Activated CD4-positive, CD25-positive, alpha-beta regulatory T cell (primary cell): ENCODE measurements at places on chromosomes 1 and 21.

GRCh38 chr1:56473582-56474270 is 105.6 kb downstream of the PLPP3 start:
- no peak for DNase-seq

DNA sequence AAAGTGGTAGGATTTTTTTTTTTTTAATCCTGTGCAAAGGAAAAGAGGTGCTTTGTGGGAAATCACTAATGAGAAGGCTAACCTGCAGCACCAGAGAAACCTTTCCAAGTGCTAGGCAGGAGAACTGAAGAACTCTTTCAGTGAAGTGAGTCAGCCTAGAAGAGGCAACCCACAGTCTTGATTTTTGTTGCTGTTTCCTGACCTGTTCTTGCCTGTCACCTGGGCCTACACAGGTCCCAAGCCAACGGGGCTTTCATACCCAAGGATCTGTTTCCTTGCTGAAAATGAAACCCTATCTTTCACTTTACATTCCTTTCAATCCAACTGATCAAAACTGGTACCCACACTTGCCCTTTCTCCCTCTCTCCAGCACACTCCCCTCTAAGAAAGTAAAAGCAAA is 7.1 kb upstream of the IKBKE start:
- DNase-seq, result no peak

DNA sequence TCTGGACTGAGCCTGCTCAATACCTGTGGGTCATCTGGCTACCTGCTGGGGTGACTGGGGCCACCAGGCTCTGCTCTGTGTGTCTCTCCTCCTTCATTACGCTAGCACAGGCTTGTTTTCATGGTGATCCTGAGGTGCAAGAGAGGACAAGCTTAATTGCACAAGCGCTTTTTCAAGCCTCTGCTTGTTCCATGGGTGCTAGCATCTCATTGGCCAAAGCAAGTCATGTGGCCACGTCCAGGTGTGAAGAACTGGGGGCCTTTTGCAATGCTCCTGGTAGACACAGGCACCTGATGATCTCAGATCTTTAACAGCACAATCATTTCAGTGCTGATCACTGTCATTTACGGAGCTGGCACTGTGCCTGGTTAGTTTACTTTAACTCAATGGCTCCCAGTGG is 114.6 kb downstream of the KAZN start:
- DNase-seq, result no peak

DNA sequence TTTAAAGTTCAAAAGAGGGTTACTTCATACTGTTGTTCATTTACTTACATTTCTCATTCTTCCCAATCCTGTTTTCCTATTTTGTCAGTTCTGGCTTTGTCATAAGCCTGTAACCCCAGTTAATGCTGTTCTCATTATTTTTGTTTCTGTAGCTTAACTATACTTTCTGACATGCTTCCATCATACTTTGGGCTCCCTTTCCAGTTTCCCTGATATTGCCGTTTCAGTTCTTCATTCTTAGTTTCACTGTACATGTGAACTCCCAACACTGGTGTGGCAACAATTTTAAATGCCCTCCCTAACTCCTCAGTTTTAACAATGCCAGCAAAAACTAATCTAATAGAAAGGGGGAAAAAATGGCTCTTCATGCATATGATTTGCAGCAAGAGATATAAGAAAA is 456.7 kb downstream of the LMO4 start:
- DNase-seq, result no peak

- DNase-seq, result no peak
Observed at GRCh38 chr21:25304611-25305010, 302.7 kb downstream of the MRPL39 start.

- no peak for DNase-seq
Observed at GRCh38 chr21:44489962-44490361, 34.7 kb downstream of the LRRC3 start.

DNA sequence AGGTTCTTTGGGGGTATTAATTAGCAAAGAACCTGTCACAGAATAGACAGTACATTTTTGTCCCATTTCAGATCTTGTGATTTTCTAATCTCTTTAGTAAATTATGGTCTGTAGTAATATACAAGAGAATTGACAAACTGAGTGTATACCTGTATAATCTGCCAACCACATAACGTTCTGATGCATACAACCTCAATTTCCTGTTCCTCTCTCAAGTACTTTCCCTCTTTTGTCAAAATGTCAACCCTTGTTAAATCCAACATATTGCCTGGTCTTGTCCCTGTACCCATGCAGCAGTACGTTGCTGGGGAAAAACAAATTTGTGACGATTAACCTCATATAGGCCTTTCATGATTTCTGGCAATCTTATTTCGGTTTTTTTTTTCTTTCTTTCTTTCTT is 1.1 kb downstream of the ARV1 start:
- no peak for DNase-seq

DNA sequence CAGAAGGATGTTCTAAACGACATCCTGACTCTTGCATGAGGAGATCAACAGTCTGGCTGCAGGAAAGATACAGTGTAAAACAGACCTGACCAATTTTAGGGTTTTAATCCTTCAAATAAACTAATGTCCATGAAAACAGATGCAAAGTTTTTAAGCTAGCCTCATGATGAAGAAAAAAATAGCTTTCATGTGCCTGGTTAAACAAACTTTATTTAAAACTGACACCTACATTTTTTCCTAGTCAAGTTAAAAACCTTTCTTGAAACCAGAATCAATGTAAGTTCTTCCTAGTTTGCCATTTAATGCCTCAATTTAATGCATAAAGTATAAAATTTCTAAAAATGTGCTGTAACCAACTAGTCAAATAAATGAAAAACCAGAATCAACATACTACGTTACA is 2.9 kb downstream of the WDR26 start:
- DNase-seq, result no peak

DNA sequence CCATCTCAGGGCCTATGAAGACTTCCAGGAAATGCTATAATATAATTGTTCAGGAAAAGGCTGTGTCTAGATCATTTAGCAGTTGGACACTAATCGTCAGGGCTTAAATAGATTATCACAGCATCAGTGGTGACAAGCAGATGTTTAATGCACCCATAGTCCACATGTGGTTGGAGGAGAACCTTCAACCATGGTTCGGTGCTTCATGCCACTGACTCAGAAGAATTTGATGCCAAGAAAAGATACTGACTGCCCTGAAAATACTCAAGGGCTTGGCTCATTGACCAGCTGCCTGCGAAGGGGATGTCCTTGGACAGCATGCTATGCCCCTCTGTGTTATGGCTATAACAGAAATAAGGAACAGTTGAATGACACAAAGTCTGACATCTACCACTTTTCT is 175.7 kb downstream of the HHIPL2 start:
- no peak for DNase-seq

DNA sequence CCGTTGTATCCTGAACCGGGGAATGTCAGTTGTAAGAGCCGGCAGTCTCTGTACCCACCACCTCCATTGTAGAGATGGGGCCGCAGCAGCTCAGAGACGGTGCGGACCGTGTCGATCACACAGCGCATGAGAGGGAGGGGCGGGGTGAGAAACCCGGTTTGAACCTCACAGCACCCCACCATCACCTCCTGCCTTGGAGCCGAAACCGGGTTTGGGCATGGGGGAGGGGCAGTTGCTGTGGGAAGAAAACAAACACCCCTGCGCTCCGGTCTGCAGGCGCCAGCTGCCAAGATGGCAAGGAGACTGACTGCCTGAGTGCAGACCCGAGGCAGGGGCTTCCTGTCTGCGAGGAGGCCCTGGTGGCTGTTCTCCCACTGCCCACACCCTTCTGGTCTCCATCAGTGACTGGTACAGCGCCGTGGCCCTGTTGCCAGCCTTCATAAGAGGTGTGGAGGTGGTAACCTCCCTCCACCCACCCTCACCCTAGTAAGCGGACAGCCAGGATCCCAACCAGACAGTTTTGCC is 69.2 kb upstream of the SSBP3 start:
- DNase-seq, result no peak

DNA sequence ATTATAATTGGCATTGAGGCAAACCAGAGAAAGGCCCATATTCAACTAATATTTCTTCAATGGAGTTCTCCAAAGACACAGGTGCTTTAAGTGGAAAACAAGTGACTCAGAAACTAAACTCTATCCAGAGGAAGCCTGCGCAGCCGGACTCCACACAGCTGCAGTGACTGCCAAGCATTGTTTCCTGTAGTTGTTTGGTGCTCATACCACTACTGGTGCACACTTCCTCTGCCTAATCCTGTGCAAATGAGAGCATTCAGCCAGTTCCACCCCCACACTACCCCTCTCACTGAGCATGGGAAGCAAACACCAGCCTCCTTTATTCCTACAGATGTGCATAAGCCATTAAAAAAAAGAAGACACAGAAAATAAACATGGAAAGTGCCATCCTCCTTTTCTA is 102.9 kb downstream of the VAV3 start:
- DNase-seq, result no peak

- no peak for DNase-seq
Observed at GRCh38 chr1:7019510-7019909, 234.3 kb downstream of the CAMTA1 start.

DNA sequence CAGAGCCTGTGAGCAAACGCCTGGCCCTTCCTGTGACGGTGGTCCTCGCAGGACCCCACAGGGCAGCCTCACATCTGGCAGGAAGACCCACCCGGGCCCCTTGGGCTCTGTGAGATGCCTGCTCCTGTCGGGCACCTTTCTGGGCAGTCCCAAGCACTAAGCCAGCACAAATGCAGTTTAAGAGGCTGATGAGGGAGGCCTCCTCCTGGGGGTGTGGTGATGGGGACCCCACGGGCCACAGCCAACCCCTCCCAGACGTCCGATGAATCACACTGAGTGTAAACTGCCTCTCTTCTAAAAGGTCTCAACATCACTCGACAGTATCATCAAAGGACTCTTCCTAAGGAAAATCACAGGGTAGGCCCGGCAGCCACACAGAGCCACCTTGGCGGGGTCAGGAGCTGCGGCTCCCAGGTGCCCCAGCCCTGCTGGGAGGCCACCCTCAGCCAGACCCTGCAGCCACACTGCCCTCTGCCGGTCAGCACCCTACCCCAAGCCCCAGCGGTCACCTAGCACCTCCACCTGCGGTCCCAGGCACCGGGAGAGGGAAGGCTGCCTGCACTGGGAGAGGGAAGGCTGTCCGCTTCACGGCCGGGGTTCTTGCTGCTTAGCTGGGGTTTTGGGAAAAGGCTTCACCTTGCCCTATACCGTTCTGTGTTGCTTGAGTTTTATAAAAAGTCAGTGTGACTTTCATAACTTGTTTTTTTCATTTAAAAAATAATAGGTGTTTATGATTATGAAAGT is 3.9 kb upstream of the PRKCZ start:
- no peak for DNase-seq

DNA sequence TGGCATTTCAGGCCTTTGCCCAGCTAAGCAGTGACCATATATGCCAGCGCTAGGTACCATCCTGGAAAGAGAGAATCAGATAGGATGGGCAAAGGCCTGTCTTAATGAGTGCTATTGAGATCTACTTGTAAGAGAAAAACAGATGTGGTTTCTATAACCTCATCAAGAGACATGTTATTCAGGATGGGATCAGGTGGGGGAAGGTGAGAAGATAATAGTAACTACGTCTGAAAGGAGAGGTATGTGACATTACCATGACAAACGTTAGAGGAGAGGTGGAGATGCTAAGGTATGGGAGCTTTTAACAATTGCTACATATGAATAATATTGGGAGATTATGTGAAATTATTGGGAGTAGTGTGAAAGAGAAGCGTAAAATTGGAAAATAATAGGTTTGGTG is 204.2 kb upstream of the PLXNA2 start:
- no peak for DNase-seq
